ENCODE measurements at places on chromosomes 13 and 19.

GRCh38 chr19:23273022-23273589, 22.9 kb upstream of the ZNF724 start:
- DNase-seq, result no peak

DNA sequence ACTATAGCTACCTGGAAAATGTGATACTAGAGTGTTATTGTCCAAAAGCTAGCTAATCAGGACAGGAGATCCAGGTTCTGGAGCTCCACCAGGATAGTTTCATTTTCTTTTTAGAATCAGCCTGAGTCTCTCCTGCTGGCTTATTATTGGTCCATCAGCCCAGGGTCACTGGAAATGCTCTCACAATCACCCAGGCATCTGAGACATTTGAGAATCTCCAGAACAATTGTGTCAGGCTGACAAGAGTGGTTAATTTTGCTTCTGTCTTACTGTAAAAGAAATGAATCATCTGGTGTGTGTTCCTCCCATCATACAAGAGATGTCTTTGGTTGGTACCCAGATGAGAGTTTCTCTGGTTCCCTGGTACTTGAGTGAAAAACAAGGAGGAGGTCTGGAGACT, 43.6 kb upstream of the ZNF681 start:
- DNase-seq, result no peak

- DNase-seq, result no peak
These were observed 21.0 kb downstream of the CCNE1 start for GRCh38 chr19:29832801-29833200.

DNA sequence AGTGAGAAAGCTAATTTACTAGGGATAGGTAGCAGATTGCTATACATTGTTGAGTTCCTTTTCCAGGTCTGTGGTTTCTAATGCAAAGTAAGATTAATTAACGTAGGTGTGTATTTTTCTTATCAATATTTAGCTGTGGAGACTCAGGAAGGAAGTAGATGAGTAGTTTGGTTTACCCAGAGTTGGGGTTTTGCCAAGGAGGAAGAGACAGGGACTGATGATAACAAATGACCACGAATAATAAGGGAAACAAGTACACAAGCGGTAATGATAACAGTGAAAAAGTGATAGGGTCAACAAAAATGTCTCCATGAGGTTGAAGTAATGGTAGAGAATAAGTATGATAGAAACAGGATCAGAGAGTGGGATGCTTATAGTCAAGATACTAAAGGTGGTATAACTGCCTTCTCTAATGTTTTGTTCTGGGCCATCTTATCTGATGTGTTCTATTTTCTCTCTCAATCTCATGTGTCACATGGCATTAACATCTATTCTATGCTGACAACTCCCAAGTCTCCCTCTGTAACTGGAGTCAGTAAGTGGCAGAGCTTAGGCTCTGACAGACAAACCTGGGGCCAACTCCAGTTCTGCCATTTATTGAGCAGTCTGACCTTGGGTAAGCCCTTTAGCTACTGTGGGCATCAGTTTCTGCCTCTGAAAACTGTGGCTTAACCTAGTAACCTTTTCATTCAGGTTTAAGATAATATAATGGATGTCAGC, 8.8 kb downstream of the OBI1 start:
- no peak for DNase-seq

DNA sequence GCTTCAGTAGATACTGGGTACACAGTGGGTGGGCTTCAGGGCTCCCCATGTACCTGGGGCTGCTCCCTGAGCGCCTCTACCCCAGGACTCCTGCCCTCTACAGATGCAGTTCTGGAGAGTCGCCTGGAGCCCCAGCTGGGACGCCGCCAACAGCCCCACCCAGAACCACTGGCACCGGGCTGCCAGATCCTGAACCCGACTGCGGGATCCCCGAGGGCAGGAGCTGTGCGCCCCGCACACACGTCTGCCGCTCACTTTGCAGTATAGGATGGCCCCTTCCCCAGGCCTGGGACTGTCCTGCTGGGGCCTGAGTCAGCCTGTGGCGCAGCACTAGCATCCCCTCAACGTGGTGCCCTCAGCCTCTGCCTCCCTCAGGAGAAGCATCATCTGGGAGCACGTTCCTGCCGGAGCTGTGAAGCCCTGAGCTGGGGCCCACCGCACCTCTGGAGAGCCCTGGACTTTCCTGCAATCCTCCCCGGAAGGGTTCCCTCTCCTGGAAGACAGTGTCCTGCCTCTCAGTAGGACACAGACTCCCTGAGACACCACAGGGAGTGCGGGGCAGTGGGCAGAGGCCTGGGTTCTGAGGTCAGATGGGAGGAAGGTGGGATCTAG, 3.7 kb downstream of the REXO1 start:
- DNase-seq, result no peak

DNA sequence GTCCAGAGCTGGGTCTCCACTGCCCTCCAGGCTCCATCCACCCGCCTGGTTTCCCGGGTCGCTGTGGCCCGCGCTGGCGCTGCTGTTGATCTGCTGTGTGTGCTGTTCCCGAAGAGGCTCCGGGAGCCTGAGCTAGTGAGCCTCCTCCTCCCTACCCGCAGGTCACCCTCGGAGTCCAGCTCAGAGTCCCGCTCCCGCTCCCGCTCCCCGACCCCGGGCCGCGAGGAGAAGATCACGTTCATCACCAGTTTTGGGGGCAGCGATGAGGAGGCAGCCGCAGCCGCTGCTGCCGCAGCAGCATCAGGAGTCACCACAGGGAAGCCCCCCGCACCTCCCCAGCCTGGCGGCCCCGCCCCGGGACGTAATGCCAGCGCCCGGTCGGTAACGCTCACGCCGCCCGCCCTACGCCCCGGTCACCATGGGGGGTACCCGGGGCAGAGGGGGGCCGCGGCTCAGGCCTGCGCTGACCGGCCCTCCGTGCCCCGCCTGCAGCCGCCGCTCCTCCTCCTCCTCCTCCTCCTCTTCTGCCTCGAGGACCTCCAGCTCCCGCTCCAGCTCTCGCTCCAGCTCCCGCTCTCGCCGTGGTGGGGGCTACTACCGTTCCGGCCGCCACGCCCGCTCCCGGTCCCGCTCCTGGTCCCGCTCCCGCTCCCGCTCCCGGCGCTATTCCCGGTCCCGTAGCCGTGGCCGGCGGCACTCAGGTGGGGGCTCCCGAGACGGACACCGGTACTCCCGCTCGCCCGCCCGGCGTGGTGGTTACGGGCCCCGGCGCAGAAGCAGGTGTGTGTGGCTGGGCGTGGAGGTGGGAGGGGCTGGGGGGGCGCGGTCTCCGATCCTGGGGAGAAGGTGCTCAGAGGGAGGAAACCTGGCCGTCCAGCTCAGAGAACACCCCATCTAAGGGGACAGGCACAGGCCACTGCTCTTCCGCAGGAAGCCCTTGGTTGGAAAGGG, 12.2 kb downstream of the ZNF296 start:
- no peak for DNase-seq

DNA sequence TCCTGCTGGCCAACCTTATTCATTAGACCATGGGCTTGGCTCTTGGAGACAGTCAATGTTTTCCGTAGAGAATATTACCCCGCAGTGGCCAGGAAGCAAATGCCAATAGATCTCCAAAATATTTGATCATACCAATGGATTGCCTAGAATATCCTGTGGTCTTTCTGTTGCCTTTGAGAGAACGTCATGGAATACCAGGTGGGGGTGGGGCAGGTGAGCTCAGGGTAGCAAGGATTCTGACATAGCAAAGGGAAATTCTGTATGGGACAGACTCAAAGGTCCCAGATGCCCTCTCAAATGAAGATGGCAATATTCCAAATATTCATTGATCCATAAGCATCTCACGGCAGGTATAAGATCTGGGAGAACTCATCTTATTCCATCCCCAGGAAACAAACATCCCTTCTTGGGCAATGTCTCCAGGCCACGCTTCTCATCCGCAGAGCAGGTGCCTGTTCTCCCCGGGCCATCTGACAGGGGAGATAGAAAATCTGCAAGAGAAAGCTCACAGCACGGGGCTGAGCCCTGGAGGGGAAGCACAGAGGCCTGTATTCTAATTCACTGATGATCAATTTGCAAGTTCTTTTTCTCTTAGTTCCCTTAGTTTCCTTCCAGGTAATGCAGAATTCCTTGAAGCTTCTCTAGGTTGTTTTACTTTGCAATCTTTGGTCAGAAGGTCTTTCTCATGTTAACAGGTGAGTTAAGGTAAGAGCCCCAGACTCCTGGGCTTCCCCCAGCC, 69.6 kb upstream of the TSHZ3 start:
- no peak for DNase-seq

DNA sequence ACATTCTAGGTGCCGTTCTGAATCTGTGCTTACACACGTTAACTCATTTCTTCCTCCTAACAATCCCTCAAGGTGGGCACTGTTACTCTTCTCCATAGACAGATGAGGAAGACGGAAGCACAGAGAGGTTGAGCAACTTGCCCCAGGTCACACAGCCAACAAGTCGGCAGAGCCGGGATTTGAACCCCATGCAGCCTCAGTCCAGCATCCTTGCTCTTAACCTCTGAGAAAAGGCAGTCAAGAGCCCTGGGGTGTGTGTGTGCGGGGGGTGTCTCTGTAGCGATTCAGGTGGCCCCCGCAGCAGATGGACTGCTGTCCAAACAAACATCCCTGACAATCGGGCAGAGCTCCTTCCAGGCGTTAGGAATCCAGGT, 6.3 kb downstream of the PTPRS start:
- DNase-seq, result no peak

GRCh38 chr19:2270157-2270422, 11.9 kb downstream of the PEAK3 start:
- peak; percentile 33 for DNase-seq

DNA sequence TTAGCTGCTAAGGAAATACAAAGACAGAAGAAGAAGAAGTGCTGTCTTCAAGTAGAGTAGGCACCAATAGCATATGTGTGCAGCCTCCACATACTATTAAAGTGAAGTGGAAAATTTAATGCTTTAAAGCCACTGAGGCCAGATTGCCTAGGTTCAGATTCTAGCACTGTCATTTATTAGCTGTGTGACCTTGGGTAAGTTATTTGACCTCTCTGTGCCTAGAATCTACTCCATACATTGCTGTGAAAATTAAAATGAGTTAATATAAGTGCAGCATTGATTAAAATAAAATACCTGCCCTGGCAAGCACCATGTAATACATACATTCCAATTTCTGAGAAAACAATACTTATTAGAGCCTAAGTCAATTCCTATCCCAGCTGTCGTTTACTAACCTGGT, 110.5 kb downstream of the FRY start:
- DNase-seq, result no peak

DNA sequence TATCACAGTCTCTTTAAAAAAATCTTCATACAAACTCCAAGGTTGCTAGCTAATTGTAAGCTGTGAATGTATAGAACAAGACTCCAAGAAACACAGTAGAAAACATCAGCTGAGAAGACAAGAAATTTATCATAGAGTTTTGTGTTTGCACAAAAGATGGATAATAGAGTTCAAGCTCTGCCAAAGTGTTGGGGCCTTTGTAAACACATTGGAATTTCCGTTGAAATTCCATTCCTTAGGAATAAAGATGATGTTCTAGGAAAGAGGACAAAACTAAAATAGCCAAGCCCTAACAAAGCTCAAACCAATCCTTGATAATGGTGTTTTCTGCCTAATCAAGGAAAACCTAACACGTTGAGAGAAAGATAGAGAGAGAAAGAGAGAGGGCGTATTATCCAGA, 20.6 kb downstream of the LRRC63 start:
- no peak for DNase-seq

GRCh38 chr13:59660582-59660981, 503.1 kb downstream of the DIAPH3 start:
- DNase-seq, result no peak

DNA sequence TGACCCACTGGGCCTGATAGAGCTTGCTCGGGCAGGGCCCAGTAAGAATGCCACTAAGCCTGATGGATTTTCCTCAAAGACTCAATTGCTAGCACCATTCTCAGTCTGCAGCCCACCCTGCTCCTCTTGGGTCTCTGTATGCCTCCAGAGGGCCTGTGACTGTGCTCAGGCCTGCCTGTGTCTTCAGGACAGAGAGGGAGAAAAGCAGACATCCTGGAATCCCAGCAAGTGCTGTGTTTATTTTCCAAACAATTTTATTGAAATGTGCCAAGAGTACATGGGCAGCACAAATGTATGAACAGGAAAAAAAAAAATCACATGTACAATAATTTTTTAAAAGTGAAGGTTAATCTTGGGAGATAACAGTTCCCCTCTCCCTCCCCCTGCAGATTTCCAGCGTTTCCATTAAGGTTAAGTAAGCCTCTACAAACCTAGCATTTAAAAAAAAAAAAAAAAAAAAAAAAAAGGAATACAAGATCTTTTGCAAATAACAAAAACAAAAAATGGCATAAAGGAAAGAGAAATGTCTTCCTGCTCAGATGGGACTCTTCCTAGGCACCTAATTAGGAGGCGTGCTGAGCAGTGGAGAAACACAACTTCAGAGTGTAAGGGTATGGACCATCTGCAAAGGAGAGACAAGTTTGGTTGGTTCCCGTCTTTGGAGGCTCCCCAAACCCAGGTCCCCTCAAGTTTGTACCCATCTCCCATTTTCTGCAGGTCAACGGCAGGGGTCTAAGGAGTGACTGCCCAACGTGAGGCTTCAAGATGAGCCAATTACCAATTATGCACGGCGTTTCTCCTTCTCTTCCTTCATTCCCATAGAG, 4.8 kb upstream of the ECH1 start:
- DNase-seq, result no peak

DNA sequence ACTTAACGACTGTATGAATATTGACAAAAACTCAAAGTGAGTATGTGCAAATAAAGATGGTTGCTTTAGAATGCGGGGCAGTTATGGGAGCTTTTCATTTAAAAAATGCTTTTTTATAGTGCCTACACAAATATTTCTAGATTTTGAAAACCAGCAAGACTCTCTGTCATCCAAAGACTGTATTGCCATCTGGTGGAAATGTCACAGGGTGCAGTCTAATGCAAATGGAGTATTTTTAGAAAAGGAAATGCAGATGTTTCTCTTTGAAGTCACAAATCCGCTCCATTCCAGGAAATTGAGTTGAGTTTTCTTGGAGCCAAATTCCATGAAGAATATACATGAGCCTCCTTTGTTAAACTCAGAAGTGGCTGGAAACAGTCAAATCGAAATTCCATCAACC, 2.3 kb upstream of the C1QTNF9B start:
- peak; percentile 14 for DNase-seq

- DNase-seq, result peak; percentile 67
These were observed 713 bp downstream of the KRI1 start for GRCh38 chr19:10565028-10565566.

GRCh38 chr13:24921003-24921402, 157.0 kb downstream of the RNF17 start:
- DNase-seq, result no peak

DNA sequence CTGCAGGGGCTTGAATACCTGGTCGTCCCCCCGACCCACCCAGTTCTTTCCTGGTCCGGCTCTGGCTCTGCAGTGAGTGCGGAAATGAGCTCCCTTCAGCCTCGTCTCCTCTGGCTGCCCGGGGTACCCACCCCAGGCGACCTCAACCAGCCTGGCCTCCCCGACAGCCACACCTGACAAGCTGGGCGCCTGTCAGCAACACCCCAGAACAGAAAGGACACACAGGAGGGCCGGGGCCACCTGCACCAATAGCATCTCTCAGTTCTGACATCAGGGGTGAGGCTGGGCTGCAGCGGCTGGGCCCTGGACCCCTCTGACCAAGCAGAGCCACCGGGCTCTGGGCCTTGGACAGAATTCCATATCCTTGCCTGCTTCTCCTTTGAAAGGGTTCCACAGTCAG, 19.7 kb downstream of the SUGP1 start:
- DNase-seq, result no peak

- no peak for DNase-seq
These were observed 1.0 kb upstream of the PGLS start for GRCh38 chr19:17510220-17510993.

All from CD4-positive, alpha-beta T cell treated with Interferon gamma for 1 hour (primary cell).